Dermis microvascular lymphatic vessel endothelial cell (primary cell): ENCODE measurements at places on chromosomes 4 and X. TPM values are rescaled to one million over a fixed set of nuclear protein-coding genes. Genes with fewer than 3 reads are reported as not detected.

GRCh38 chr4:77079281-77079680 lies 3.5 kb upstream of the CCNI start:
- no peak for DNase-seq

DNA sequence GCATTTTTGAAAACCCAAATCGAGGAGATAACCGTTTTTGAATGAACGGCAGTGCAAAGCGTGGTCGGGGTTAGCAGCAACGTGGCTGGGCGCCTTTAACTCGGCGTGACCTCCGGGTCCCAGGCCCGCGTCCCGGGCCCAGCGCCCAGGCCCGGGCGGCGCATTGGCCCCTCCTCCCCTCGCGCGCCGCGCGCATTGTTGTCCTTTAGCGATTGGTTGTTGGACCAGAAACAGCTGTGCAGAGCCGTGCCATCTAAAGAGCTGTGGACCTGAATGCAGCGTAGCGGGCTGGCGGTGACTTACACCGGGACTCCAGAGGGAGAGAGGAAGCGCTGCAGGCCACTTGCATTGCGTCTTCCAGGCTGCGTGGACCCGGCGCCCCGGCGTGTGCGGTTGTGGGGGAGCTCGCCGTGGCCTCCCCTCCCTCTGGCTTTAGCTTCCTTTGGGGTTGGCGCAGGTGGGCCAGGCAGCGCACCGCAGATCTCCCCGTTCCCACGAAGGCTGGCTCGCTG lies at the start of gene STOX2:
TSS of gene STOX2 (plus strand) at position 227 of the 512 bp plus-strand sequence. CDS start 1,484 bp downstream, outside the sequence.
- peak; percentile 74 for DNase-seq

Gene PI4K2B
- total RNA-seq: 19.7 and 24.4 TPM in 2 replicates

DNA sequence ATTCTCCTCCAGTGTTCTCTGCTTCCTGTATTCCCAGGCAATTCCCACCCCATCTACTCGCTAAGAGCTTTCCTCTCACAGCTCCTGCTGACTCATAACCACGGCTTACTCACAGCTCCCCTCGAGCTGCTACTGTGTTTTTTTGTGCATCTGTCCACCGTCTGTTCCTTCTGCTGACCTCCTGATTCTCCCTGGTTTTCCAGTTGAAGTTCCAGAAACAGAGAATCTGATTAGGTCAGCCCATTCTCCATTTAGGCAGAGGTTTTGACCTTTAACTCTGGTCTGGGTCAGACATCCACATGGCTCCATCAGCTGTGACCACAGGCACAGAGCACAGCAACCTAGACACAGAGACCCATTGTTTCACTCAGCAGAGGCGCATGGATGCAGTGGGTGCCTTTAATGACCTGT lies 5.5 kb upstream of the SMIM20 start:
- peak; percentile 91 for DNase-seq
